ENCODE measurements at places on chromosomes 7 and 10.

DNA sequence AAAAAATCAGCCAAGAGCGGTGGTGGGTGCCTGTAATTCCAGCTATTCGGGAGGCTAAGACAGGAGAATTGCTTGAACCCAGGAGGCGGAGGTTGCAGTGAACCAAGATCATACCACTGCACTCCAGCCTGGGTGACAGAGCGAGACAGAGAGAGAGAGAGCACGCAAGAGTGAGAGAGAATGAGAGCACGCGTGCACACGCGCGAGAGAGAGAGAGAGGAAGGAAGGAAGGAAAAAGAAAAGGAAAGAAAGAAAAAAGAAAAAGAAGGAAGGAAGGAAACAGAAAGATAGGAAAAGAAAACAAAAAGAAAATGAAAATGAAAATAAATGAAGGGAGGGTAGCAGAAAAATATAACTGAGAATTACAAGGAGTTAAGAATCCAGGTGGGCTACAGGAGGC lies 82.7 kb downstream of the SVOPL start:
- no peak for DNase-seq

GRCh38 chr10:3554121-3554522 lies 230.9 kb downstream of the KLF6 start:
- no peak for DNase-seq

GRCh38 chr10:120360571-120360970 lies 96.5 kb upstream of the PLPP4 start:
- DNase-seq = no peak

DNA sequence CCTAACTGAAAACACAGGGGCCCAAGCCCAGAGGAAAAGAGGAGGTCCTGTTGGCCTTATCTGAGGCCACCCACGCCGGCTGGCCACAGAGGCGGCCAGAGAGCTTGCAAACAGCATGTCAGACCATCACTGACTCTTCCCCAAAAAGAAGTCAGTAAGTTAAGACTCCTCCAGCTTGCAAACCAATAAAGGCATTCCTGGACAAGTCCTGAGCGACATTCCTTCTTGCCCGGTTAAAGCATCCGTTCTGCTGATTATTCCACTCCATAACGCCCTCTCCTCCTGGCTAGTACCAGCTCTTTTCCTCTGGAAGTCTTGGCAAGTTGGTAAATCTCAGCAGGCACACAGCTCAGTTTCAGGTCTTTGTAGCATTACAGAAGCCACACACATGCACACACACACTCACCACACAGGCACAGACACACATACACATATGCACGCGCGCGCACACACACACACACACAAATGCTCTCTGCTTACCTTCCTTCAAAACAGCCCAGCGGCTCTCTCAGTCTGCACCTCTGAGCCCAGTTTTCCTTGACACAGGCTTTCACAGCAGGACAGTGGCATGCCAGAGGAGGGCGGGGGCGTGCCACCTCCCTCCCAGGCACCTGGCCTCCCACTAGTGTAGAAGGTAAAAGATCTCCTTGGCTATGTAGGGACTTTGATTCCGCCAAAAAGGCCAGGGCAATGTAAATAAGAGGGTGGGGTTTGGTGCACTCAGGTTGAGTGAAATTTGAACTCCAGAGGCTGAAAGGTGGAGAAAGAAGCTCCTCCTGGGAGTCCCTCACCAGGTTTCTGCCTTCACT lies 201.4 kb downstream of the TNS3 start:
- DNase-seq = peak; percentile 27

- DNase-seq = no peak
These were observed 37.4 kb downstream of the PTPRE start for GRCh38 chr10:127944256-127944655.

Measured in AG04450 (cell line).